Endothelial cell (in vitro differentiated cells): ENCODE measurements at places on chromosomes 6 and 20. TPM values are rescaled to one million over a fixed set of nuclear protein-coding genes. Genes with fewer than 3 reads are reported as not detected.

The FABP7 gene
- 3.6 TPM for total RNA-seq

The UFL1 gene
- total RNA-seq, result 14.4 TPM

The NFKBIE gene
- 16.7 TPM for total RNA-seq

DNA sequence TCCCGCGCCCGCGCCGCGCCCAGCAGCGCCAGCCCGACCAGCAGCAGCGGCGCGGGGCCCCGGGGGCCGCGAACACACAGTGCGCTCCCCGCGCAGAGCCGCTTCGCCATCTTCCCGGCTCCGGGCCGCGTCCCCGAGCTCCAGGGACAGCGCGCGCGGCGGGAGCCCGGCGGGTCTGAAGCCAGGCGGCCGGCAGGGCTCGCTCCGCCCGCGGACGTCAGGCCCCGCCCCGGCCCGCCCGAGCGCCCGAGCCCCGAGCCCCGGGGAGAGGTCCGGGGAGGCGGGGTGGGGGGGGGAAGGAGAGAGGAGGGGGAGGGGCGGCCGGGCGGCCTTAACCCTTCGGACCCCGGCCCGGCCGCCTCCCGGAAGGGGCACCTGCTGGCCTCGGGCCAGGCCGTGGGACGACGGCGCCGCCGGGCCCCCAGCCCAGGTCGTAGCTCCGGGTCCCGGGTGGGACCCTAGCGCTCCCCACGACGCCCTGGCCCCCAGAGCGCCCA lies at the start of gene LAMA5:
TSS of gene LAMA5 (minus strand) at position 177 of the 497 bp plus-strand sequence. CDS start at position 110, 67 bp downstream.
- peak; percentile 54 for DNase-seq

- DNase-seq, result no peak
Measured at GRCh38 chr20:51535674-51536073, 6.8 kb downstream of the NFATC2 start.

- no peak for DNase-seq
Measured at GRCh38 chr6:105569706-105570105, 166.8 kb upstream of the PREP start.

- DNase-seq, result no peak
Measured at GRCh38 chr6:15475261-15475660, 187.6 kb downstream of the DTNBP1 start.

- no peak for DNase-seq
Measured at GRCh38 chr6:37889051-37889450, 69.5 kb downstream of the ZFAND3 start.
